Aortic smooth muscle cell (primary cell): ENCODE measurements at places on chromosomes 7 and 10. TPM values are rescaled to one million over a fixed set of nuclear protein-coding genes. Genes with fewer than 3 reads are reported as not detected.

Gene ATOH7
- total RNA-seq = under 0.01 TPM in 1 of 2 replicates, not detected in the other

Gene AGAP9
- 2.0 and 3.3 TPM in 2 replicates for total RNA-seq

Gene NUDT13
- 1.3 and 2.0 TPM in 2 replicates for total RNA-seq

Gene CEP41
- total RNA-seq = 7.0 and 8.0 TPM in 2 replicates

Gene HYAL4
- total RNA-seq = not detected in 2 replicates

Gene TMEM225B
- 0.62 and 2.4 TPM in 2 replicates for total RNA-seq

Gene DYDC2
- not detected in 2 replicates for total RNA-seq

Gene LGI1
- 0.12 and 0.26 TPM in 2 replicates for total RNA-seq

Gene ZNF503
- total RNA-seq = 10.8 and 14.8 TPM in 2 replicates

Gene TMEM236
- total RNA-seq = 0.06 TPM in 1 of 2 replicates, not detected in the other

Gene CYP3A4
- total RNA-seq = not detected in 2 replicates

Gene RAB19
- total RNA-seq = not detected in 2 replicates

Gene IKZF1
- not detected in 2 replicates for total RNA-seq

Gene TCAF2
- 1.1 and 1.7 TPM in 2 replicates for total RNA-seq

Gene LIPK
- total RNA-seq = not detected in 2 replicates

Gene HSPA14
- total RNA-seq = 13.4 and 14.1 TPM in 2 replicates

Gene AGR2
- total RNA-seq = not detected in 2 replicates

Gene UBE2D1
- 6.9 and 9.3 TPM in 2 replicates for total RNA-seq

Gene ANKRD7
- 0.19 and 0.26 TPM in 2 replicates for total RNA-seq
